ENCODE measurements at places on chromosomes 3 and 15.

DNA sequence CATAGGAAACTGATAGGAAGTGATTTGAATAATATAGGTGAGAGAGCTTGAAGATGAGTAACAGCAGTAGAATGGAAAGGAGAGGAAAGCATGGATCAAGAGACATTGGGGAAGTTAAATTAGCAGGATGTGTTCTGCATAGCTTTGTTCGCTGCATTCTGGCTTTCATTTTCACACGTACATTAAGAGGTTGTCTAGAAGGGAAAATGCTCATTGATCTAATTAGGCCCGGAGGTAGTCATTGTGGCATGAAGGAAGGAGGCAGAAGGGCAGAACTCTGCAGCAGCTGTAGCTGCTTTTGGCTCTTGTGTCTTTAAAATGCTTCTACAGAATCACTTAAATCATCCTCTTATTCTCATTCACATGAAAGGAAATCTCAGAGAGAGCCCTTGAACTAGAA, 40.3 kb downstream of the KCNAB1 start:
- DNase-seq: no peak

DNA sequence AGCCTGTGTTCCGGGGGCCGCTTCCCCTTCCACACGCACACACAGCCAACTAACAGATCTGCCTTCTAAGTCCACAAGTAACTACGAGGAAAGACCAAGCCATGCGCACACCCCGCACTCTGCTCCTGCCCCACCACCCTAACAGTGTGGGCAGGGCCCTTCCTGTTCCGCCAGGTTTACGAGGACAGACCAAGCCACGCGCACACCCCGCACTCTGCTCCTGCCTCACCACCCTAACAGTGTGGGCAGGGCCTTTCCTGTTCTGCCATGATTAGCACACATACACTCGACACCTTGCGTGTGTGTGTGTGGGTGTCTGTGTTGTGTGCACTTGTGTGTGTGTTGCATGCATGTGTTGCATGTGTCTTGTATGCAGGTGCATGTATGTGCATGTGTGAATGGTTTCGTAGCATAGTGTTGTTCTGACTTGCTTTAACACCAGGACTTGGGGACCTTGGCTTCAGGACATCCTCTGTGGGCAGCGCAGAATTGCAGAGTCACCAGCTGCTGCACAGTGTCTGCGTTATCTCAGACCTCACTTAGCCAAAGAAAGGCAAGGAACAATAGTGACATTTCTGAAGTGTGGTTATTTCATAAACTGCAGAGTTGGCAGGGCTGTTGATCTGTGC, 114.4 kb downstream of the CHSY1 start:
- DNase-seq: no peak

DNA sequence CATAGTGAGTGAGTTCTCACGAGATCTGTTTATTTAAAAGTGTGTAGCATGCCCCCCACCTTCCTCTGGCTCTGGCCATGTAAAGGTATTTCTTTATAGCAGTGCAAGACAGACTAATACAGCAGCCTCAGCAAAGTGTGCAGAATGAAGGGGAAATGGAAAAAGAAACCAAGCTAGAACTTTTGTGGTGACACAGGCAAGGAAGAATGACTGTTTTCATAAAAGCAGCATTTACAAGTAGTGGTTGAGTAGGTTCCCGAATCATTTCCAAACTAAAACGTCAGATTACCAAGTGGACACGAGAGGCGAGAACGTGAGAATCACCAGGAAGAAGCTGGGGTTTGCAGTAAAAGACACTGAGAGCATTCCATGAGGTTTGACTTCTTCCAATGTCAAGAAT, 100.2 kb upstream of the AKAP13 start:
- no peak for DNase-seq

- DNase-seq: no peak
Observed at GRCh38 chr3:70752051-70752450, 439.6 kb upstream of the MDFIC2 start.

GRCh38 chr3:138842483-138843188, 7.9 kb upstream of the PIK3CB start:
- no peak for DNase-seq

DNA sequence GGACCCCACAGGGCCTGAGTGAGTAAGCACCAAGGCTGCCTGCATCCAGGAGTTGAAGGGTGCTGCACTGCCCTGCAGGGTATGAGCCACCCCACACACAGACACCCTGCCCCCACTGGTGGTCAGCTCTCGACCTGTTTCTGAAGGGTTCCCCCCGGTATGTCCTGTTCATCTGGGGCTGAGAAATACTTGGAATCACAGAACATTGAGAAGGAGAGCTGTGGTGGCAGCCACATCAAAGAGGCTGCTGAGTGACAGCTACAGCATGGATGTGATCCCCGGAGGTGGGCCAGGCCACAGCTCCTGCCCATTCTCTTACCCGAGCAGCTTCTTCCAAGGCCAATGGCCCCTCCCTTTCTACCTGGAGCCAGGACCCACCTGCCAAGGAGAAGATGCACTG, 66.4 kb upstream of the PLXNA1 start:
- DNase-seq: no peak

DNA sequence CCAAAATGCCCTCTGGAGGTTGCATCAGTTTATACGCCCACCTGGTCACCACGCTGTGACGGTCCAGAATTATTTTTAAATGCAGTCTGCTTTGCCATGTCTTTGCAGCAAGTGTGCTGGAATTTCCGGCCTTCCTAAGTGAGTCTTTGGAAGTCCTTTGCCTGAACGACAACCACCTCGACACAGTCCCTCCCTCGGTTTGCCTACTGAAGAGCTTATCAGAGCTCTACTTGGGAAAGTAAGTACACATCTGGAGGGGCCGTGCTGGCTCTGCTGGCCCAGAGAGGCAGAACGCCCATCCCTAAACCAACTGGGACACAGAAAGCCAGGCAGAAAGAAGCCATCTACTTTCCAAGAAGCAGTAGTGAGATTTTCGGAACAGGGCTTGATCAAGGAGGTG, 101.8 kb downstream of the LRRK1 start:
- DNase-seq: peak; percentile 15

DNA sequence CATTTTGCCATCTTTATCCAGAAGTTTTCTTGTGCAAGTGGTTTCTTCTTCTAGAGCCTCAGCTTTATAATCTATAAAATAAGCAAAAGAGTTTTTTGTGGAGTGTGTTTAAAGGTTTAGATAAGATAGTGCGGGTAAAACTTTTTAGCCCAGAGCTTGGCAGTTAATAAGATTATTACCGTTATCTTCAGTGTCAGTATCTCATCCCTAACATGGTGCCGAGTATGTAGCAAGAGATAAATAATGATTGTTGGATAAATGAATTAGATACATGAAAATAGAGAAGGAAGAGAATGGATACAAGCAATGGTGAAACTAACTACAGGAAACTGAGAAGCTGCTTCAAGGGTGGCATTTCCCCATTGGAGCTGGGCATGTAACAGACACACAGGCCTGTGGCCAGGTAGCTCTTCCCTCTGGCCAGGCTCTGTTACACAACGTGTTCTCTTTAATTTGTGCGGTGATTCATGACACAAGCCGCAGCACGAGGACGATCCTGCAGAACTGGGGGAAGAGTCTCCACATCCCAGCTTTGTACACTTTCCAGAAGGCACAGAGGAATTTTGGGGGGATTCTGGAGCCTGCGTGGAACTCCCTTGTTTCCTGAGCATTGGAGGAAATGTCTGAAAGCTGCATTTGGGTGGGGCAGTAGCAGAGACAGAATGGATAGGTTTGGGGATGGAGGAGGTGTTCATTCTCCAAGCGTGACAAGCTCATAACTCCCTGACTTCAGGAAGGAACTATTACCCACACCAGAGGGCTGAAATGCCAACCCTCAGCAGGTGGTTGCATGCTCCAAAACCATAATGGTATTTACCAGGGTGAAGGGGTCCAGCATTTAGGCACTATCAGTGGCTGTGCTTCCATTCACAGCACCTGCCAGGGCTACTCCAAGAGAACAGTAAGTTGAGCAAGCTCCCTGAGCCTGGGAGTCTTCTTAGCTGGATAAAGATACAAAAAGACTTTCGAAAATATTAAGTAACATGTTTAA, 14.2 kb upstream of the ST6GAL1 start:
- no peak for DNase-seq

- no peak for DNase-seq
Observed at GRCh38 chr3:172539273-172539672, 16.0 kb upstream of the TNFSF10 start.

DNA sequence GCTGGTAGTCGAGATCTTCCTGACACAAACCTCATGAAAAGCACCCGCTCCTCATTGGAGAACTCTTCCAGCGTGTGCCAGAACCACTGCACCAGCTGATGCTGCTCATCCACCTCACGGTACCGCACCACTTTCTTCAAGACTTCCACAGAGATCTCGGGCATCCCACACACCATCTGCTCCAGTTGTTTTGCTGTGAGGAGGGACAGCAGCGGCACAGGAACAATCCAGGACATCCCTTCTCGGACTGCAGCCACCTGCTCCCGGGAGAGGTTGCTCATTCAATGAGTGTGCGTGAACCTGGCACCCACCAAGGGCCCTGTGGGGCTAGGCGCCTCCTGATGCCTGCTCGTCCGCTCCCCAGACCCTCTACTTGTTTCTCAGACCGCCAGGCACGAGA, 15.1 kb downstream of the FBXL22 start:
- DNase-seq: no peak

DNA sequence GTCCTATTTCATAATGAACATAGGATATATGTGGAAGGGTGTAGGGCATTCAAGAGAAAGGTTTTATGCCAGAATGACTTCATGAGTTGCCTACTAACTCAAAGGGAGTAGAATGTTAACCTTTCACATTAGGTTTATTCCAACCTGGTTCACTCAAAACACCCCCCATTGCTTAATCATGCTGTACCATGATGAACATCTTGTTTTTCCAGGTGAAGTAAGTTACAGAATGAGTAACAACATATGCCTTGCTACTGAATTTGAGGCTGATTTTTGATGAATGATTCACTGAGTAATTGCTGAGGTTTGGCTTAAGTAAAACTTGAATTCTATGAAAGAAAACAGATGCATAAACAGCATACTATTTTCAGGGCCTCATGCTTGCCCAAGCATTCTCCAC, 5.9 kb upstream of the CLDN16 start:
- DNase-seq: no peak

GRCh38 chr3:18051306-18051705, 308.9 kb upstream of the TBC1D5 start:
- DNase-seq: no peak

DNA sequence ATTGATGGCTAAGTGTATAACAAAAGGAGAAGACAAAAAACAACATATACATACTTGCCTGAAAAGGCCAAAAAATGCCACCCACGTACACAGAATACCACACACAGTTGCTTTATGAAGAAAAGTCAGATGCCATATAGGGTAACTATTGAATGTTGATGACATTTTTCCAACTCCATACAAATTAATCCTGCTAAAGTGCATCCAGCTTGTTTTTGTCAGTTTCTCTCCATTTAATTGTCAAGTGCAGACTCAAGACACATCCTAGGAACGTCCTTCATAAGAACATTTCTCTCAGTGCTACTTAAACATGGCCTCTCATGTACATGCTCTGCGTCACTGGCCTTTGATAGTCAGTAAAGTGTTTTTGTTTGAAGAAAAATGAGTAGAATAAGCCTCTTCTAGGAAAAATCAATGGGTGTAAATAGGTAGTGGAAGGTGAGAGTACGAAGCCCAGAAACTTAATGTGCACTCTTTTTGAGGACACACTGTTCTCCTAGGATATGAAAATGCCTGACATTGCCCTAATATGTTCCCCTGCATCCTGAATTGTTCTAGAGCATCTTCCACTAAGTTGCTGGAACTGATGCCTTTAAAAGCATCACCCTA, 267.4 kb upstream of the ATP11B start:
- DNase-seq: no peak

DNA sequence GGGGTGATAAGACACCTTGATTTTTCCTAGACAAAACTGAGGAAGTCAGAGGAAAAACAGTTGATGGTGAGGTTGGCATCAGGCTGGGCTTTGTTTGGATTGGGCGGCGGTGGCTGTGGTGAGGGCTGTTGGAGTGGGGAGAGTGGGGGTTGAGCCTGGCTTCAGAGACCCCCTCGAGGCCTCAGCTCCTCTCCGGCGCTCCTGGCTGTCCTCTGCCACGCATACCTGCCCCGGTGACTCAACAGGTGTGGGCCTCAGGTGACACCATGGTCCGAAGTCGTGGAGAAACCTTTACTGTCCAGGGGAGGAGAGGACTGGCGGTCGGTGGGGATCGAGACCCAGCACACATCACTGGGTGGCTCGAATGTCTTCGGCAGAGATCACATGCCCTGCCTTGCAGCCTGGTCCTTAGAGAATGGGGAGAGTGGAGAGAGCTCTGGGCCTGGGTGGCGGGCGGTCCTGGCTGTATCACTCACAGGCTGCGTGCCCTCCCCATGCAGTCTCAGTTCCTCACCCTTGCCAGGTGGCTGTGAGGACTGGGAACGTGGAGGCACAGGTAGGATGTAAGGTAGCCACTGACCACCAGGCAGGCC, 2.6 kb downstream of the APBA2 start:
- no peak for DNase-seq

DNA sequence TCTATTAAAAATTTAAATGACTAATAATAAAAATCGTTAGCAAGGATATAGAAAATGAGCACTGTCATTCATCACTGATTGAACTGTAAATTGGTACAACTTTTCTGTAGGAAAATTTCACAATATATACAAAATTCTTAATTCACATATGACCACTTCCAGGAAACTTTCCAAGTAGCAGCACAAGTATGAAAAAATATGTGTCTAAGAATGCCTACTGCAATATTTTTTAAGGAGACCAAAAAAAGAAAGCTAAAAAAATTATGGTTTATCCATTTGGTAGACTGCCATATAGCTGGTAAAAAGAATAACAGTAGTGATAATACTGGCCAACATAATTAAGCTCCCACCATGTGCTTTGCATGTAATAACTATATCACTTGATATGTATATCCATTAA, 59.2 kb downstream of the KLHL6 start:
- no peak for DNase-seq

DNA sequence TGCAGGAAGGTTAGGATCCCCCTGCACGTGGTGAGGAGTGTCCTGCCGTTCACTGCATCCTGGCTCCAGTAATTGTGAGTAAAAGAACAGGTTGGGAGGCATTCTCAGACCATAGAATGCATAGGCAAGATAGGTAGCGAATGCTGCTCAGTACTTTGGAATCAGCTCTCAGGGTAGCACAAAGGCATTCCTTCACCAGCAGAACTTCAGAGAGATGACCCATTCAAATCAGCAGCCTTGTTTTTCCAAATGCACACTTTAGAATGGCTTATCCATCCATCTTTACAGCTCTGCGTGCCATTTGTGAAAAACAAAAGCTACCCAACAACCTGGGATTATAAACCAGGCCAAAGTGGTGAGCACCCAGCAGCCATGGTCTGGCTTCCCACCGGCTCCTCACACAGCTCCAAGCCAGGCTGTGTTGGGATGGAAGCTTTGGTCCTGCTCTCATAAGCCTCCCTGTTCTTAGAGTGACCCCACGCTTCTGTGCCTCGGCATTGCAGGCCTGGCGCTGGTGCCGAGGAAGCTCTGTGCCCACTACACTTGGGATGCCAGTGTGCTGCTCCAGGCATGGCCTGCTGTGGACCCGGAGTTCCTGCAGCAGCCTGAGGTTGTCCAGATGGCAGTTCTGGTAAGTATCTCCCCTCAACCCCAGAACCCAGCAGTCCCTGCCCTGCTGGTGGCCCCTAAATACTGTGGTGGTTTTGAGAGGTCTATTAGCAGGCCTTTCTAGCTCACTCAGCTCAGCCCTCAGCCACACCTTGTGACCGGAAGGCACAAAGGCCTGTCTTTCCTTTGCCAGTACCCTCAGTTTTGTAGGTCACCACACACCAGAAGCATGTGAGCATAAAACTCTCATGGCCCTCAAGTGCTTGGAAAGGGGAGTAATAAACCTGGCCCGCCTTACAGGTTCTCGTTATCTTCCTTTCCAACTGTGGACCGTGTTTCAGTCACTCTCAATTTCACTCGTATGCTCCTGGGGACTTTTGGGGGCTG, 52.9 kb upstream of the LIMD1 start:
- no peak for DNase-seq

- no peak for DNase-seq
Observed at GRCh38 chr15:49692514-49693090, 71.8 kb downstream of the DTWD1 start.
